Skin of body (tissue), 3 donors: ENCODE measurements at places on chromosomes 13 and 19. TPM values are rescaled to one million over a fixed set of nuclear protein-coding genes. Genes with fewer than 3 reads are reported as not detected.

- DNase-seq: no peak
Measured at GRCh38 chr19:41064974-41065569, 23.2 kb upstream of the CYP2A13 start.

- DNase-seq: no peak
Measured at GRCh38 chr19:55809381-55810058, 22.3 kb downstream of the NLRP11 start.

GRCh38 chr19:13115936-13116281, 631 bp downstream of the TRMT1 start:
- DNase-seq: no peak

DNA sequence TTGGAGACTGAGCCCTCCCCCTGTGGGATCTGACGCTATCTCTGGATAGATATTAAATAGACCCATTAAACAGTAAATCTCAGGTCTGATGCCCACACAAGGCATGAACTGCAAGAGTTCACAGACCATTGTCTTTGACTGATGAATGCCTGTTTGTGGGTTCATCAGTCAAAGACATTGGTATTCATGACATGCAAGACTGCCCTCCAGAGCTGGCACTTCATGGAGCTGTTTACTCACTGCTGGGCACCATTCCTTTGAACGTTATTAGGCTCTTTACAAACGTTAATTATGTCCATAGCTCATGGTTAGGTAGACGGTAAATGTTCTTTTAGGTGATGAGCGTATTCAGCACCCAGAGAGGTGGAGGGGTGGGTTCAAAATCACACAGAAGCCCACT, 111.8 kb upstream of the PABPC3 start:
- no peak for DNase-seq

The PPM1N gene
- total RNA-seq: 1.7 TPM

The RAD23A gene
- 42.5 TPM for total RNA-seq

The DPF1 gene
- total RNA-seq: 0.79 TPM
